ENCODE measurements at places on chromosomes 4 and X.

GRCh38 chrX:264634-265455 is 16.3 kb upstream of the PLCXD1 start:
- no peak for DNase-seq

DNA sequence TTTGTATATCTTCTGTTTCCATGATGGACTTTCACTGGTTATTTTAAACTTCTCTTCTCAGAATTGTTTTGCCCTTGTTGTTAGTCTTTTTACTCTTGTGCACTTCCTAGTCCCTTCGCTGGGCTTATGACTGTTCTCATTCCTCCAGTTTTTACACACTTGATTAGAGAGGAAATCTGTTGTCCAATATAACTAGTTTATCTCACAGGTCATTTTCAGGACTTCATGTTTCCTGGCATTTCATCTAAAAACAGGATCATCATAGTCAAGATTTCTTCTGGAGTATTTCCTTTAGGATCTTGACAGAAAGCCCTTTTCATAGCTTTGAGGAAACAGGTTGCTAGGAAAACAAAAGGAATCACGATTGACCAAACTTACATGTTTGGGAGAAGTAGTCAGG is 3.0 kb downstream of the FNIP2 start:
- DNase-seq = no peak

DNA sequence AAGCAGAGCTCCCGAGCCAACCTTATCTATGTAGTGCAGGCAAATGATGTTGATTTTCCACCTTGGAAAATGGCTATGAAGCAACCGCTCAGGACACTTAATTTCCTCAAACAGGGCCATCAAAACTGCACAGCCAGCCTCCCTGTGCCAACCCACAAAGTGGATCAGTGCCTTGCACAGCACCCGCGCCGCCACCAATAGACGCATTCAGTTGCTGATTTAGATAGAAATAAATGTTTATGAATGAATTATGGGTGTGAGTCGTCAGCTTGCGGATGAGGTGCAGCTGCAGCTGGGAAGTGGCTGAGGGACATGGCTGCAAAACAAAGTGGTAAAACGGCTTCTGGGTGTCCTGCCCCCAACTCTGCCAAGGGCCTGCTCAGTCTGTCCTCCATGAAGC is 47.0 kb downstream of the SOD3 start:
- DNase-seq = peak; percentile 13

- DNase-seq = no peak
Observed at GRCh38 chr4:21012851-21013331, 312.6 kb downstream of the PACRGL start.

GRCh38 chr4:163264934-163265333 is 67.5 kb downstream of the NPY1R start:
- no peak for DNase-seq

GRCh38 chr4:87525636-87526295 is 3.4 kb downstream of the SPARCL1 start:
- DNase-seq = no peak

DNA sequence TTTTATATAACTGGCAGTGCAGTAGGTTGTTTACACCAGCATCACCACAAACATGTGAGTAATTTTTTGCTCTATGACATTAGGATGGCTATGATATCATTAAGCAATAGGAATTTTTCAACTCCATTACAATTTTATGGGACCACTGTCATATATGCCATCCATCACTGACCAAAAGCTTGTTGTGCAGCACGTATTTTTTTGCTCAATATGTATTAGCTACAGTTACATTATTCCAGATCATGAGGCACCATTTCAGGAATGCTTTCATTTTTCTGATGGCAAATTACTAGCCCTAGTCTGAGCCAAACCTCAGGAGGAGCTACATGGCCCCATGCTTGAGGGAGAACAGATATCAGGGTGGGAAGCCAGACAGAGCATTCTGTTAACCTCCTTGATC is 56.8 kb upstream of the DCLK2 start:
- no peak for DNase-seq

All from upper lobe of left lung (tissue), 6 donors.